Stimulated activated CD8-positive, alpha-beta memory T cell treated with anti-CD3 and anti-CD28 coated beads, Interleukin-15, amount 100 ng/mL, for 48 hours (primary cell): ENCODE measurements at places on chromosomes 4 and X.

DNA sequence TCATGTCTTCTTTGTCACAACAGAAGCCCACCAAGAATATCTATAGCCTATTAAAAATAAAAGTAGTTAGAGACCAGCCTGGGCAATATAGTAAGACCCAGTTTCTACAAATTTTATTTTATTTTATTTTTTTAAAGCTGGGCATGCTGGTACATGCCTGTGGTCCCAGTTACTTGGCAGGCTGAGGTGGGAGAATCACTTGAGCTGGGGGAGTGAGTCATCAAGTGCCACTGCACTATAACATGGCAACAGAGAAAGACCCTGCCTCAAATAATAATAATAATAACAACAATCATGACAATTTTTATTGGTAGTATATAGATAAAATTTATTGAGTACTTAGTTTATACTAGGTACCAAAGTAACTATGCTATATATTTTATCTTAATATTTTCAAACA is 93.0 kb upstream of the NPFFR2 start:
- DNase-seq, result no peak

- no peak for DNase-seq
These were observed 120.5 kb downstream of the CAMK2D start for GRCh38 chr4:113641025-113641431.

GRCh38 chr4:185665655-185666054 is 130.3 kb upstream of the PDLIM3 start:
- no peak for DNase-seq

DNA sequence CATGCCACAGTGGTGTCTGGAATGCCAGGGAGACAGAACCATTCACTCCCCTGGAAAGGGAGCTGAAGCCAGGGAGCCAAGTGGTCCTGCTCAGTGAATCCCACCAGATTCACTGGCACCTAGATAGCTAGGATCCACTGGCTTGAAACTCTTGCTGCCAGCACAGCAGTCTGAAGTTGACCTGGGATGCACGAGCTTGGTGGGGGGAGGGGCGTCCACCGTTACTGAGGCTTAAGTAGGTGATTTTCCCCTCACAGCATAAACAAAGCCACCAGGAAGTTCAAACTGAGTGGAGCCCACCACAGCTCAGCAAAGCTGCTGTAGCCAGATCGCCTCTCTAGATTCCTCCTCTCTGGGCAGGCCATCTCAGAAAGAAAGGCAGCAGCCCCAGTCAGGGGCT is 413.3 kb downstream of the PRDM5 start:
- no peak for DNase-seq

DNA sequence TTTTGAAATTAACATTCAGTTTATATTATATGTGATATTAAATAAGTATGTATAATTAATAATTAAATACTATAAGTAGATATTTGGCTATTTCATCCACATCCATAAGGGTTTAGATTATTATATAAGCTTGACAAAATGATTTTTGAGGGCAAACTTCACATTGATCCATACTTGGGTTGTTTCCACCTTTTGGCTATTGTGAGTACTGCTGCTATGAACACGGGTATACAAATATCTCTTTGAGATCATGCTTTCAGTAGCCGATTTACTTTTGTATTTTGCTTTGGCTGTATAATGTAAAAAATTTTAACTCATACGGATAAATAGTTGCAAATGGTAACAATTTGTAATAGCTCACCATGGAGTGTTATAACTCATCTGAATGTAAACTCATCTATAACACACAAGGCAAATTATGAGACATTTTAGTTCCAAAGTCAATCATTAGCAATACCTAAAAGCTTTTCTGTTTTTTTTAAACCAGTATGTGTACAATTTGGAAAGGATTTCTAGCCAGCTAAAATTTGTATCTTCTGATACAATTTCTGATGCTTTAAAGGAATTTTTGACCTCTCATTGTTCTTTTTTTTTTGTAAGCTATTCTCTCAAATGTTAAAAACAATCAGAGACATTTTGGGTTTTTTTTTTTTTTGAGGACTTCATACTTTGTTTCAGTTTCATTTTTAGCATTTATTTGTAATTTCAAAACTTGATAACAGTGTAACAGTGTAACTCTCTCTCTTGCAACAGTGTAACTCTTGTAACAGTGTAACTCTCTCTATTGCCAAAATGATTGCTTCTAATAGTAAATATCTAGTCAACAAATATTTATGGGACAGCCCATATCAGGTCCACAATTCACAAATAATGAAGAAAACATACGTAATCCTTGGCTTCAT is 51.8 kb upstream of the ARX start:
- no peak for DNase-seq

- DNase-seq, result no peak
These were observed 37.7 kb upstream of the KCNIP4 start for GRCh38 chr4:21986307-21986706.

DNA sequence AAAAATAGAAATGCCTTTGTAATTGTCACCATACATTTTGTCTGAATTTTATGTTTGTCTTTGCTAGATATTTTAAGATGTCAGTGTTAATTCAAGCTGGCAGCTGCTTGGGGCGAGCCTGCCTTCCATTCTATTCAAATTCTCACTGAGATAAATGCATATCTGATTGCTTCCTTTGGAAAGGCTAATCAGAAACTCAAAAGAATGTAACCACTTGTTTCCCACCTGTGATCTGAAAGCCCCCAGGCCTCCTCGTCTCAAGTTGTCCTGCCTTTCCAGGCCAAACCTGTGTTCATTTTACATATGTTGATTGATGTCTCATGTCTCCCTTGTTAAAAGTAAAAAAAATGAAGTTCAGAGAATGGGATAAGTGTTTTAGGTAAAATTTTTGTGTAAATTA is 318.7 kb upstream of the TECRL start:
- no peak for DNase-seq

- DNase-seq, result no peak
These were observed 118.6 kb downstream of the PALLD start for GRCh38 chr4:168615294-168616065.

- DNase-seq, result no peak
These were observed 39.9 kb downstream of the HTT start for GRCh38 chr4:3114377-3114776.
